NCI-H1092 (cell line): ENCODE measurements at places on chromosomes 5 and 9.

DNA sequence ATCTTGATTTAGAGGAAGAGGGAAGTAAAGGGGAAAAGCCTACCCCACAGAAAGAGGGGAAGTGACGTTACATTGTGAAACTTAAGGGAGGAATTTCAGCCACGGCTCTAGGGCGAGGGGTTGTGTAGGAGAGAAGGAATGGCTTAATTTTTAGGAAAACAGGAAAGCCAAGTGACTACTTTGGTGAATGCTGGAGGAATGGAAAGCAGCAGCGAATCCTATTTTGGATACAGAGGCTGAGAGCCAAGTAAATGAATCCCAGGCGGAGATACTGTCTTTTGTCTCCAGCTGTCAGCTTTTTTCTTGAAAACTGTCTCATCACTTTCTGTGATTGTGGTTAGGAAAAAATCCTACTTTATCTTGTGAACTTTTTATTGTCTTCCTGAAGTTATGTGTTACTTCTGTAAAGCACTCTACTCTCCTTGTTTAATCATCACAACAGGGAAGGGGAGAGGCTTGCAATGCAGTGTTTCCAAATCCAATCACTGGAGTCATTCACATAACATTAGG lies 188.4 kb downstream of the TSSK1B start:
- no peak for DNase-seq

DNA sequence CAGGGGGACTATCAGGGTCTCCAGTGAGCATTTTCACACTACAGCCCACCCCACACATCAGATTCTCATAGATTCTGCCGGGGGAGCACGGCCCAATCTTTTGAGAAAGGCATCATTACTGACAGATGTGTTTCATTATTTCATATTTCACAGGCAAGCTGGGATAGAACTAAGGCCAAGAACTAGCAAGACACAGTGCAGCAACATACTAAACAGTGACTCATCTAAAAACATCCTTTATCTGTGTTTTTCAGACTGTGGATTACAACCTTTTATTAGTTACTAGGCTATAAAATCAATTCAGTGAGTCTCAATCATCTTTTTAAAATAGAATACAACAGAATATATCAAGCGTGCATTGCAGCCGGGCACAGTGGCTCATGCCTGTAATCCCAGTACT lies 59.8 kb downstream of the CPLANE1 start:
- no peak for DNase-seq

- no peak for DNase-seq
Measured at GRCh38 chr5:10673017-10673389, 88.0 kb downstream of the DAP start.

GRCh38 chr5:80755626-80756025 lies 100.8 kb upstream of the DHFR start:
- no peak for DNase-seq

DNA sequence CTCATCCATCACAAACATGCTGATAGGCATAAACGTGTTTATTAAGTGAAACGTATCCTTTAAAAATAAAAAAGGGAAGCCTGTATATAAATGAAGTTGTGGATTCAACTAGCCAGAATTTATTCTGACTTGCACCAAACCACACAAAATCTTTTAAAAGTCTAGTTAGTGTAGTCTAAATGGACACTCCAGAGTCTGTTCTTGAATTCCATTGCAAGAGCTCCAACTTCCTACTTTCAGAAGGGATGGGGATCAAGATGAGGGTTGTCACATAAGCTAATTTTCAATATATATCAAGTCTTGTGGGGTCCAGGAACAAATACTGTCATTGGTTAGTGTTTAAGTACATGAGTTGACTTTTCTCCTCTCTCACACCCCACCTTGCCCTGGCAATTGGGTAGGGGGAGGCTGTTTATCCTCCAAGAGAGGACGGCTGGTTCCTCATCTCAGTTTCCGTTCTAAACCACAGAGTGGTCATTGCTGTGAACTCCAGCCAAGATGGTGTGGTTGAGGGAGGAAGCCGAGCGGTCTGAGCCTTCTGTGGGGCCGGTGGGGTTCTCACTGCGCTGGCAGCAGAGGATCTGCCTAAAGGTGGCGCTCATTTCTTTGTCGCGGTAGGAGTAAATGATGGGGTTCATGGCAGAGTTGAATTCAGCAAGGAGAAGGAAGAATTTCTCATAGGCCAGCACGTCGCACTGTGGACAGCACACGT lies 163.2 kb downstream of the LPAR1 start:
- DNase-seq: no peak
